SK-N-SH (cell line): ENCODE measurements at places on chromosomes 13 and 19.

DNA sequence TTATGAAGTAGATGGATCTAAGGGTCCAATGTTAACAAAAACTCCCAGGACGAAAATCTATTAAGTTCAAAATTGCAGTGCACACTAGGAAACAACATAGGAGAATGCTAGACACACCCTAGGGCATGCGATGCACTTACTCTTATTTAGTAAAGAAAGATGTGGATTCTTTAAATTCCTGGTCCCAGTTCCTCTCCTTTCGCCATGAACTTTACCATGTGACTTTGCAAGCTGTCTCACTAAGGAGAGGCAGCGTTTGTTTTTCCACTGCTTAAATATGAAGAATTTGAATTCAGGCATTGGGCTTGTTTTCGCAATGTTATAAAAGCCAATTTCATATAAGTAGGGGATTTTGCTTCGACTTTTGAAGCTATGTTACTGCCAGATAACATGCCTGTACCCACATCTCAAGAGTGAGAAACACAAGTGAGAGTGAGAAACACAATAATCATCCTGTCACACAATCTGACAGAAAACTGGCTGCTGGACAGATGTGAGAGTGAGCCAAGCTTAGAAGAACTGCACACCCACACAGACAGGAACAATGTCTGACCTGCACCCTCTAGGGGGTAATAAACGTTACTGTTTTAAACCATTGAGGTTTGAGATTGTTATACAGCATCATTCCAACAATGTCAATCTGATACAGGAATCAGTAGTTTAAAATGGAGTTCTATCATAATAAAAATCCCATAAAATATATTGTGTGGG, 1308.4 kb downstream of the SLITRK5 start:
- H3K36me3 ChIP-seq: no peaks in the 10 kb centered on the region
- no peaks in the 10 kb centered on the region for H3K27me3 ChIP-seq
- DNase-seq: peak; percentile 6
- H3K27ac ChIP-seq: no peak overlapping the region

GRCh38 chr13:49836516-49836915, 44.0 kb upstream of the KPNA3 start:
- H3K27ac ChIP-seq: no peak overlapping the region
- no peaks in the 10 kb centered on the region for H3K36me3 ChIP-seq
- peaks cover 7% of the 10 kb centered on the region; the same call in 1 of the 2 replicates for H3K4me1 ChIP-seq
- H3K27me3 ChIP-seq: no peaks in the 10 kb centered on the region
- peak; percentile 56 for DNase-seq

- no peak overlapping the region for H3K27ac ChIP-seq
- no peaks in the 10 kb centered on the region for H3K27me3 ChIP-seq
- no peaks in the 10 kb centered on the region for H3K4me1 ChIP-seq
- no peak for DNase-seq
- no peaks in the 10 kb centered on the region for H3K36me3 ChIP-seq
- no peak overlapping the region for H3K4me3 ChIP-seq
Measured at GRCh38 chr13:23992781-23993679, 95.7 kb upstream of the C1QTNF9B start.

DNA sequence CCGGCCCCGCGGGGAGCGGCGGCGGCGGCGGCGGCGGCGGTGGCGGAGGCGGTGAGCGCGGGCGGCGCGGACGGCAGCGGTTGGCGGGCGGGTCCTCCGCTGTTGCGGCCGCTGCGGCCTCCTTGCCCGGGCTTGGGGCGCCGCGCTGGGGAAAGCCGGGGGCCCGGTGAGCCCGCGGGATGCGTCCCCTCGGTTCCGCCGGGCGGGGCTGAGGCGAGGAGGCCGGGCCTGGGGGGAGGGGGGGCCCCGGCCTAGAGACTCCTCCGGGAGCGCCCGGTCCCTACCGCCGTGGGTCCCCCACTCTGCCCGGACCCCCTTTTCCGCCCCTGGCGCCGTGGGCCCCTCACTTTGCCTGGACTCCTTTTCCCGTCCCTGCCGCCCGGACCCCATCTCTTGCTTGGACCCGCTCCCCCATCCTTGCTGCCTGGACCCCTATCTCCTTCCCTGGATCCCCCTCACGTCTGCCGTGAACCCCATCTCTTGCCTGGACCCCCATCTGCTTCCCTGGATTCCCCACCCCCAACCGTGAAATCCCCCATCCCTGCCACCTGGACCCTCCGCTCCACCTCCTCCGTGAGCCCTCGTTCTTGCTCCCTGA, 28.6 kb upstream of the NDUFS7 start:
- H3K4me3 ChIP-seq: peak overlapping the region; percentile 79
- H3K27ac ChIP-seq: peak overlapping the region; percentile 81
- H3K4me1 ChIP-seq: peaks cover 30% of the 10 kb centered on the region
- H3K27me3 ChIP-seq: no peaks in the 10 kb centered on the region
- no peak for DNase-seq

GRCh38 chr13:44368599-44369368, 4.8 kb upstream of the SERP2 start:
- no peak overlapping the region for H3K4me3 ChIP-seq
- peaks cover 39% of the 10 kb centered on the region for H3K4me1 ChIP-seq
- DNase-seq: no peak
- no peaks in the 10 kb centered on the region for H3K27me3 ChIP-seq
- H3K27ac ChIP-seq: peak overlapping the region; percentile 66; the same call in 1 of the 2 replicates

GRCh38 chr13:79631051-79631659, 150.2 kb downstream of the NDFIP2 start:
- H3K4me3 ChIP-seq: no peak overlapping the region
- DNase-seq: no peak
- H3K36me3 ChIP-seq: no peaks in the 10 kb centered on the region
- H3K27me3 ChIP-seq: no peaks in the 10 kb centered on the region

DNA sequence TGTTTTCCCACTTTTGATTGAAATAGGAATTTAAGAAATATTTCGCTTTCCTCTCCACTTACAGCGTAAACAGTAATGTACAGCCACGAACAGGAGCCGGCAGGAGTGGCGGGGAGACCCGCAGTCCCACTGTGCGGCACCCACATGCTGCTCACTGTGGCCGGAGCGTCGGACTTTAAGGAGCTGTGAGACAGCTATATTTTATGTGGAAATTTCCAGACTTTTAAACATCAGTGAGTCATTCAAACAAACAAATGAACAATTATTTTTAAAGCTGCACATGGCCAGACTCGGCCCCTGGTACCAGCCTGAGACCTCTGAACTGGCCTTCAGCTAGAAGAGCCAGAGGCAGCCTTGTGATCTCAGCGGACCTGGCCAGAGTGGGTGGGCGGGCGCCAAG, 52.5 kb downstream of the CRYL1 start:
- DNase-seq: no peak
- H3K27ac ChIP-seq: no peak overlapping the region
- H3K36me3 ChIP-seq: no peaks in the 10 kb centered on the region
- no peak overlapping the region for H3K4me3 ChIP-seq
- H3K27me3 ChIP-seq: no peaks in the 10 kb centered on the region

- no peak overlapping the region for H3K4me3 ChIP-seq
- DNase-seq: no peak
- H3K27me3 ChIP-seq: no peaks in the 10 kb centered on the region
- H3K27ac ChIP-seq: no peak overlapping the region
Measured at GRCh38 chr13:111241862-111242261, 78.6 kb upstream of the TEX29 start.

GRCh38 chr13:110332750-110333149, 25.7 kb downstream of the COL4A2 start:
- no peak overlapping the region for H3K4me3 ChIP-seq
- H3K36me3 ChIP-seq: peaks cover 3% of the 10 kb centered on the region
- no peaks in the 10 kb centered on the region for H3K27me3 ChIP-seq
- no peak for DNase-seq

- H3K27me3 ChIP-seq: no peaks in the 10 kb centered on the region
- H3K27ac ChIP-seq: peak overlapping the region; percentile 63; the same call in 1 of the 2 replicates
- no peak for DNase-seq
- H3K4me3 ChIP-seq: peak overlapping the region; percentile 62
- peaks cover 21% of the 10 kb centered on the region for H3K36me3 ChIP-seq
Measured at GRCh38 chr19:40442328-40443130, 1.6 kb downstream of the SERTAD3 start.

DNA sequence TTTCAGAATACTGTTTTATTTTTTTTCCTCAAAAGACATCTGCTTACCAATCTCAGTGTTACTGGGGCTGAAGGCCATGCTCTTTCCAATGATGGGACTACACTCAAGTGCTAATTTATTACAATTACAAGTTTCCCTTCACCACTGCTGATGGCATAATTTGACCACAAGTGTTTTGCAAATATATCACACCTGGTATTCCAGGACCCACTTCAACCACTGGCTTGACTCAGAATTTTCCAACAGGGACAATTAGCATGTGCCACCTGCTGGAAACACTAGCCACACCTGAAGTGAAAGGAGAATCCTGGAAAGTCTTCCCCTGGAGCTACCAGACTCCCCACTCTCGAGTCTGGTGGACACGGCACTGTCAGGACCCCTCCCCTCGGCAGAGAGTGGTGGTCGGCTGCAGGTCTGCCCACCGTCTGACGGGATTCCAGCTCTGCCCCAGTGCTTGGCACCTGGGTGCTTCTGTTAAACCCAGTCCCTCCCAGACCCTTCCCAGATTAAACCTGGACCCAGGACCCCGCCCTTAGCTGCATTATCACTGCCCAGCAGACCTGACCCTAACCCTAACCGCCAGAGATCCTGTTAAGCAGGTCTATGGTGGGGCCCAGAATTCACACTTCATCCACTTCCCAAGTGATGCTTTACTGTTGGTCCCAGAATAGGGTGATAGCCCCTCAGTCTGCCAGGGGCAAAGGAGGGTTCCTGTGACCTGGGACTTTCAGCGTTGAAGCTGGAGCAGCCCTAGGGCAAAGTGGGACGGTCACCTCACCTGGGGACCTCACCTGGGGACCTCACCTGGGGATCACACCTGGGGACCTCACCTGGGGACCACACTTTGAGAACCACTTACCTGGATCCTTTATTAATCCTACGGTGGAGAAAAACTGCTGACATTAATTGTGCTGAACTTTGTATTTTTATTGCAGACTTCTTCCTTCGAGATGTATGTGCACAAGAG, 17.6 kb upstream of the RASA3 start:
- H3K27ac ChIP-seq: no peak overlapping the region
- H3K4me3 ChIP-seq: no peak overlapping the region
- H3K4me1 ChIP-seq: no peaks in the 10 kb centered on the region; the same call in 1 of the 2 replicates
- no peaks in the 10 kb centered on the region for H3K27me3 ChIP-seq
- DNase-seq: no peak
- H3K36me3 ChIP-seq: no peaks in the 10 kb centered on the region

- no peaks in the 10 kb centered on the region for H3K4me1 ChIP-seq
- no peaks in the 10 kb centered on the region for H3K27me3 ChIP-seq
- DNase-seq: no peak
- no peak overlapping the region for H3K27ac ChIP-seq
- H3K36me3 ChIP-seq: no peaks in the 10 kb centered on the region
Measured at GRCh38 chr19:35039881-35040825, 1.4 kb upstream of the HPN start.

GRCh38 chr13:31213651-31214289, 14.0 kb downstream of the B3GLCT start:
- DNase-seq: no peak
- no peak overlapping the region for H3K4me3 ChIP-seq
- H3K4me1 ChIP-seq: peaks cover 17% of the 10 kb centered on the region
- no peaks in the 10 kb centered on the region for H3K27me3 ChIP-seq
- H3K27ac ChIP-seq: no peak overlapping the region

GRCh38 chr13:29702912-29703351, 107.4 kb upstream of the SLC7A1 start:
- no peak overlapping the region for H3K4me3 ChIP-seq
- H3K36me3 ChIP-seq: no peaks in the 10 kb centered on the region
- no peak for DNase-seq
- H3K27ac ChIP-seq: peak overlapping the region; percentile 49
- peaks cover 14% of the 10 kb centered on the region; the same call in 1 of the 2 replicates for H3K4me1 ChIP-seq

GRCh38 chr19:45882652-45883585, 3.0 kb downstream of the IRF2BP1 start:
- DNase-seq: peak; percentile 96
- H3K4me3 ChIP-seq: peak overlapping the region; percentile 33
- H3K27ac ChIP-seq: no peak overlapping the region
- H3K36me3 ChIP-seq: peaks cover 25% of the 10 kb centered on the region; the same call in 1 of the 2 replicates
- H3K27me3 ChIP-seq: no peaks in the 10 kb centered on the region

DNA sequence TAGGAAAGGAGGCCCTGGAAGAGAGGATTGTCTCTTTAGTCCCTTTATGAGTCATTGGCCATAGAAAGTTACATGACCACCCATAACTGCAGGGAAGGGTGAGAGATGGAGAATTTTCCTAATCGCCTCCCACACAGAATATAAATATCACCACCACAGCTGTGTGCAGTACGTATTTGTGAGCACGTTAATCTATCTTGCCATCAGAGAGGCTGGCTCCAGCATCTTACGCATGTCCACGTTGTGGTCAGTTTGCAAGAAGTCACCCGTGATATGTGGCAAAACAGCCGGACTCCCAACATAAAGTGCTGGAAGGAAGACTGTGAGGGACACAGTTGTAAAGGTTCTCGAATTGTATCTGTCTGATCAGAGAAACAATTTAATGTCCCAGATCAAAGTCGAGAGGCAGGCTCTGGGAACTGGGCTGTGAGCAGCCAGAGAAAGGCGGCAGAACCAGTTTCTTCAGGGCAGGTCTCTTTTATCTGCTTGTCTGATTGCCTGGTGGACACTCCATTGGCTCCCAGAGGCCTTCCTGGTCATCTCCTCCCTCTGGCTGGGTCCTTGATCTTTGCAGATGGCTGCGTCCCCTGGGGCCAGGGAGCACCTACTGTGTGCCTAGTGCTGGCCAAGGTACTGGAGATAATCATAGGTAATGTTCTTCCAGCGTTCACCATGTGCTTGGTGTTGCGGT, 74.9 kb downstream of the SIPA1L3 start:
- H3K27ac ChIP-seq: no peak overlapping the region
- no peak overlapping the region for H3K4me3 ChIP-seq
- H3K27me3 ChIP-seq: no peaks in the 10 kb centered on the region
- H3K36me3 ChIP-seq: no peaks in the 10 kb centered on the region

DNA sequence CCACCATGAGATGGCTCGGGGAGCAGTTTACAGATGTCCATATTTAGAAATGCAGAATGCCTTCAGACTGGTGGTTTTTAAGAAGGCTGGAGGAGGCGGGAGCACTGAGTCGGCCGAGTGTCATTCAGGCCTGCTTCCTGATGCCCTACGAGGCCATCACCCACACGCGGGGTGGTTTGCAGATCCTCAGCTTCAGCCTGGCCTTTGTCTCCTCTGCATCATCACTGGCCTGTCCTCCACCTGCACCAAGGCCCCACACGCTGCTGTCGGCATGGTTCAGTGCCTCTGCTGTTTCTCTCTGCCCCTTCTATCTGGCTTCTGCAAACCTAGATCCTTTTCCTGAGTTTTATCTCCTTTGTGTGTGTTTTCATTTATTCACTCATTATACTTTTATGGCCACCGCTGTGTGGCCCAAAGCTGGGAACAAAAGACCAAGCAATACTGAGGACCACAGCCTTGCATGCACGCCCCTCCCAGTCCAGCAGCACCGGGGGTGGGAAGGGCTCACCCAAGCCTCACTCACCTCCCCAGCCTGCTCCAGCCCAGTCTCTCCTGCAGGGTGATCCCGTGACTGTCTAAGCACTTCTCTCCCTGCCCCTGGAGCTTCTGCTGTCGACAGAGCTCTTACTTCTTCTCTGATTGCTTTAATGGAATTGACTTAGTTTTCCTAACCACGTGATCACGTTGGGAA, 240.8 kb downstream of the TEX29 start:
- no peak overlapping the region for H3K27ac ChIP-seq
- DNase-seq: no peak
- H3K4me3 ChIP-seq: no peak overlapping the region
- no peaks in the 10 kb centered on the region for H3K4me1 ChIP-seq
- no peaks in the 10 kb centered on the region for H3K27me3 ChIP-seq
